ENCODE measurements at places on chromosomes 2 and 18.

GRCh38 chr18:76882146-76882545 is 59.8 kb downstream of the ZNF236 start:
- no peak for DNase-seq

GRCh38 chr2:176192351-176192750 is 3.9 kb downstream of the HOXD1 start:
- DNase-seq, result no peak

DNA sequence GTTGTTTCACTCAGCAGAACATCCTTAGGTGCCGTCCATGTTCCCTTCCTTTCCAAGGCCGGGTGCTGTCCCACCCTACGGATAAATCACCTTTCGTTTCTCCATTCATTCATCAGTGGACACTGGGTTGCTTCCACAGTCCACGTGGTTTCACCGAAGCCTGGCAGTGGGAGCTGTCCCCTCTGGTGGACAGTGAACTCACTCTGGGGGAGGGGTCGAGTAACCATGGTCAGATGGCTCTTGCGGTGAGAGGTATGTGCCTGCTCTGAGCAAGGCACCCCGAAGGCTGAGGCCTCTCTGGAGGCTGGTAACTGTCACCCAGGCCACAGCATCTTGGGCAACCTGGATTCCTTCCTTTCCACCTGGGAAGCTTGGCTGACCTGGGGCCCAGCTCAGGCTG is 61.5 kb upstream of the TWIST2 start:
- DNase-seq, result no peak

DNA sequence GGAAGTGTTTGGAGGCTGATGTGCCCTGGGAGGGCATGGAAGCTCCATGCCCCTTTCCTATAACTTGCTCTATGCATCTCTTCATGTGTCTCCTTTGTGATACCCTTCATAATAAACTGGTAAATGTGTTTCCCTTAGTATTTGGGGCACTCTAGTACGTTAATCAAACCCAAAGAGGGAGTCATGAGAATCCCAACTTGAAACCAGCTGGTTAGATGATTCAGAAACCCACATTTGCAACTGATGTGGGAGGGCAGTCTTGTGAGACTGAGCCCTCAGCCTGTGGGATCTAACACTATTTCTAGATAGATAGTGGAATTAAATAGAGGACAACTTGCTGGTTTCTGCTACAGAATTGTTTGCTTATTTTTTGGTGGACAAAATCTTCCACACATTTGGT is 20.3 kb downstream of the ANKRD30B start:
- DNase-seq, result no peak

DNA sequence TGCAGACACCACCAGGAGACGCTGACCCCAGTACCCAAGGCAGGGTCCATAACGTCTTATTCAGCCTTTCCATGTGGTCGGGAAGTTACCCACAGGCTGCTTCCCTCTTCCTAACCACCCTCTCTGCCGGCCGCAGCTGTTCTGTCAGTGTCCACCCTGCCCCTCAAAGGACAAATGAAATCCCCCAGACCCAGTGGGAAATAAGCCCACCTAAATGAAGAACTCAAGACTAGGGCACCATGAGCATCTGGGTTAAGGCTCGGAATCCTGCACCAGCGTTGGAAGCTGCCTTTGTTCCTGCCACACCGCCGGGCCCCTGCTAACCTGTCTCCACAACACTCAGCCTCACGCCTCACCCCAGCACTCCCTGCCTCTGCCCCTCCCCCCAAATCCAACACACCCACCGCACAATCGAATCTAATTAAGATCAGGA is 21.7 kb downstream of the BCL11A start:
- DNase-seq, result no peak

DNA sequence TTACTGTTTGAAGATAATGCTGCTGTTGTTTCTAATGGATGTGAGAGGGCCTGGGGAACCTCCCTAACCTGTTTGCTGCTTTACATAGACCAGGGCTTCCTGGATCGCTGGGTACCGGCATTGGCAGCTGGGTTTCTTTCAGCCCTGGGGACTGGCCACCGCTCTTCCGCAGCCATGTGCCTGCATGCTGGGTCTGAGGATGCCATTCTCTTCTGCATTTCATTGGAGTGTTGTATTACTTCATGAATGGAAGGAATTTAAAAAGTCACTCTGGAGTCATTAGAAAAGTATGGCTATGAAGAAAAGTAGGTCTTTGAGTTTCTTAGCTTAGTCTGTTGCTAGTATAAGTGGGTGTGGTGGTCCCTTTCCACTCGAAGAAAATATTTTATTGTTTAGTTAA is 107.3 kb upstream of the MGAT5 start:
- no peak for DNase-seq

Measured in stimulated activated CD4-positive, alpha-beta T cell treated with anti-CD3 and anti-CD28 coated beads, Interleukin-12 subunit alpha, Interleukin-12 subunit beta, amount 100 ng/mL, for 24 hours (primary cell).